AG08395 (cell line): ENCODE measurements at places on chromosomes 7 and 10.

GRCh38 chr7:86094166-86094669, 549.5 kb upstream of the GRM3 start:
- DNase-seq, result no peak

- DNase-seq, result no peak
Measured at GRCh38 chr10:27614776-27615175, 110.7 kb downstream of the RAB18 start.

GRCh38 chr10:50396491-50397311, 145.4 kb upstream of the ASAH2 start:
- DNase-seq, result peak; percentile 73

DNA sequence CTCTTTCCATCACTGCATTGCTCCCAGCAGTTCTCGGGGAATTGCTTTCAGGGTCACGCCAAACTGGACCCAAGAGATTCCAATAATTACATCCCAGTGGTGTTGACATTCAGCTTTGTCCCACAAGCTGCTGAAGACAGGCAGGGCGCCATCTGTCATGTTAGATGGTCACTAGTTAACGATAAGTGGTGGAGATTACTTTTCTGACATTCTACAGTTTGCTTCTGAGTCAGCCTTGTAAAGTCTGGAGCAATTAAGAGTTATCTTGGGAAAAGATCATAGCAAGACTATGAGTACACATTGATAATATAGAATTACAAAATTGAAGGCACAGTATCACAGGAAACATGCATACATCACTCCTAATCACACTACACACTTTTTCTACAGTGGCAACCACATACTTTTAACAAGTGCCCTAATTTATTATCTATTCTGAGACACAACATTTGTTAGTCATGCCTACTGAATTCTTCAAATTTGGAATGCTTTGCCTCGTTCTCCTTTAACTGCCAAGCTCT, 41.9 kb downstream of the SEMA3C start:
- DNase-seq, result peak; percentile 44

GRCh38 chr7:57216340-57216739, 84.1 kb upstream of the ZNF479 start:
- DNase-seq, result no peak

DNA sequence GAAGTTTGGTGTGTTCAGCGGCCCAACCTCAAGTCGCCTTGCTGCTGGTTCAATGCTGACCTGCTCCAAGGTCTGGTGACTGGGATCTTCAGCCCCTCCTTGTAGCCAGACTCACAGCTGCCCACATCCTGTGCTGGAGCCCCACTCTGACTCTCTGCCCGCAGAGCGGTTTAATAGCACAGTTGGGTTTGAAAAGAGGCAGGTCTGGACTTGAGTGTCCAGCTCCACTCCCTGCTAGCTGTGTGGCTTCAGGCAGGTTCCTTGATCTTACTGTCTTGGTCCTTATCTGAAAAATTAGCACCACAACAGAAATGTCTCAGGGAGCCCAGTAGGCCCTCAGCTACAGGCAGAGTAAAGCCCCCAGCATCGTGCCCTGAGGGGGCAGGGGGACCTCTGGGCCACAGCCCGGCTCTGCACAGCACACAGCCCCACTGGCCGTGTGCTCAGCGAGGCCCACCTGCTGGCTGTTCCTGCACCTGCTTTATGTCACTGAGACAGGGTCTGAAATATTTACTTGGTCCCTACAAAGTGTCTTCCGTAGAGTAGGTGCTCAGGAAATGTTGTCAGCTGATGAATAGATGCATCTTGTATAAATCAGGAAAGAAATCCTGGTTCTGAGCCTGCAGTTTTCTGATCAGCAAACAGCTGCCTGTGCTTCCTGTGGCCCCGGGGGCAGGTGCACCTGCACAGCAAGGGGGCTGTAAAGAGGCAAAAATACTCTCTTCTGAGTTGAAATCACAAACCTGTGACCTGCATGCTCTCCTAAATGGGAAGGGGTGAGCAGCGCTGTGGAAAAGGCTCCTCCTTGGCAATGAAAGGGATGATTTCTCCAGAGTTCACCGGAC, 155.5 kb downstream of the SVIL start:
- no peak for DNase-seq

GRCh38 chr7:32039000-32039756, 31.0 kb downstream of the PDE1C start:
- no peak for DNase-seq

- DNase-seq, result no peak
Measured at GRCh38 chr7:18831419-18831818, 286.0 kb downstream of the TWIST1 start.

DNA sequence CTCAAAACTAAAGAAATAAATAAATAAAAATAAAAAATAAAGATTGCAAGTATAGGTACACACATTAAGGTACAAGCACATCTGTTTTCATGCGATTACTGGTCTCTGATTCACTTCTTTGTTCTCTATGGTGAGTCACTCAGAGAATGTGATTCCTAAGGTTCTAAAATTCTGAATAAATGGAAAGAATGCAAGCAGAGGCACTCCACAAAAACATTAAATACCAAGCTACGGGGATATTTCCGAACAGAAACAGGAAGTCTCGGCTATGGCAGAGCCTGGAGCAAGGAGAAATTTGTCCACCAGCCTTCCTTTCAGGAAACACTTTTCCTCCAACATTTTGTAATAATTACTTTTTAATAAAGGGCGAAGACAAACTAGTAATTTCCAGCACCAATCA, 1.4 kb downstream of the VOPP1 start:
- peak; percentile 83 for DNase-seq

GRCh38 chr10:66943590-66943989, 17.8 kb downstream of the LRRTM3 start:
- no peak for DNase-seq

- no peak for DNase-seq
Measured at GRCh38 chr10:30330497-30331168, 18.4 kb downstream of the MTPAP start.

DNA sequence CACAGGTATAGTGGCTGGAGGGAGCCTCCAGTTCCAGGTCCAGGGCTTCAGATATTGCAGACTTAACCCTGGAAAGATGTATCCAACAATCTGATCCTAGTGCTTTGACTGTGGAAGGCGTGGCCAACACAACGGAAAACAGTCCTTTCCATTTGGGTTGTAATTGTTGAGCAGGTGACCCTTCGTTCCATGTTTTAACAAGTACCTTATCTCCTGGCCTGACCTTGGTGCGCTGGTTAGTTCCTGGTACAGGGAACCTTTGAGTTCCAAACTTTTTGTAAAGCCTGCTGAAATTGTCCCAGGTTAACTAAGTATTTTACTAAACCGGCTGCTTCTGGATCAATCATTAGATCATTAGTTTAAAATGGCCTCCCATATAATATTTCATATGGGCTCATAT, 23.9 kb upstream of the GIMAP6 start:
- no peak for DNase-seq

- DNase-seq, result no peak
Measured at GRCh38 chr7:144036302-144036885, 12.4 kb upstream of the OR2A5 start.

DNA sequence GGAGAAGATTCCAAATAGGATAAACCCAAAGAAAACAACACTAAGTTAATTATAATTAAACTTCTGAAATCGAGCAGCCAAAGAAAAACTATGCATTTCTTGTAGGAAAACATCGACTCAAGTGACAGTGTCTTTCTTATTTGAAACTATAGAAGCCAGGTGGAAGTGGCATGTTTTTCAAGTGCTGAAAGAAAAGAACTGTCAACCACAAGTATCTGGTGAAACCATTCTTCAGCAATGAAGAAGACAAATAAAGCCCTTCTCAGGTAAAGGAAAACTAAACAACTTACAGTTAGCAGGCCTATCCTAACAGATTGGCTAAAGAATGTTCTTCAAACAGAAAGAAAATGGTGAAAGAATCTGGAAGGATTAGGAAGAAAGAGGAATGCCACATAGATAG, 71.4 kb upstream of the MSRB2 start:
- no peak for DNase-seq

- no peak for DNase-seq
Measured at GRCh38 chr7:83738291-83738835, 89.4 kb upstream of the SEMA3E start.

DNA sequence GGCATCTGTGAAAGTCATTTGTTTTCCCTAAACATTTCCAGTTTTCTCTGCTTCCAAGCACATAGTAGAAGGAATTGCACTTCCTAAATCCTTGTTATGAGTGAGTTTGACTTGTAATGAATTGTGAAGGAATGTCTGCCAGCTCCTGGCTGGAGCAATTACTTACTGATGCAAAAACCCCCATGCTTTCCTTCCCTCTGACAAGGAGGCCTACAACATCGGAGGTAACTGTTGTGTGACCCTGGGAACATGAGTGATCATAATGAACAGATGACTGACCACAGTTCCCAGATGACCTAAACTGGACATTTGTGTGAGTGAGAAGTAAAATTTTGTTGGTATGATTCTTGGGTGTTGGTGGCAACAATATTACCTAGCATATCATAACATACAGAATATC, 21.4 kb upstream of the CPVL start:
- no peak for DNase-seq
